ENCODE measurements at places on chromosomes 4 and X. TPM values are rescaled to one million over a fixed set of nuclear protein-coding genes. Genes with fewer than 3 reads are reported as not detected.

CTAG2 gene
- not detected for polyA plus RNA-seq

JAKMIP1 gene
- polyA plus RNA-seq = 0.14 TPM

DNA sequence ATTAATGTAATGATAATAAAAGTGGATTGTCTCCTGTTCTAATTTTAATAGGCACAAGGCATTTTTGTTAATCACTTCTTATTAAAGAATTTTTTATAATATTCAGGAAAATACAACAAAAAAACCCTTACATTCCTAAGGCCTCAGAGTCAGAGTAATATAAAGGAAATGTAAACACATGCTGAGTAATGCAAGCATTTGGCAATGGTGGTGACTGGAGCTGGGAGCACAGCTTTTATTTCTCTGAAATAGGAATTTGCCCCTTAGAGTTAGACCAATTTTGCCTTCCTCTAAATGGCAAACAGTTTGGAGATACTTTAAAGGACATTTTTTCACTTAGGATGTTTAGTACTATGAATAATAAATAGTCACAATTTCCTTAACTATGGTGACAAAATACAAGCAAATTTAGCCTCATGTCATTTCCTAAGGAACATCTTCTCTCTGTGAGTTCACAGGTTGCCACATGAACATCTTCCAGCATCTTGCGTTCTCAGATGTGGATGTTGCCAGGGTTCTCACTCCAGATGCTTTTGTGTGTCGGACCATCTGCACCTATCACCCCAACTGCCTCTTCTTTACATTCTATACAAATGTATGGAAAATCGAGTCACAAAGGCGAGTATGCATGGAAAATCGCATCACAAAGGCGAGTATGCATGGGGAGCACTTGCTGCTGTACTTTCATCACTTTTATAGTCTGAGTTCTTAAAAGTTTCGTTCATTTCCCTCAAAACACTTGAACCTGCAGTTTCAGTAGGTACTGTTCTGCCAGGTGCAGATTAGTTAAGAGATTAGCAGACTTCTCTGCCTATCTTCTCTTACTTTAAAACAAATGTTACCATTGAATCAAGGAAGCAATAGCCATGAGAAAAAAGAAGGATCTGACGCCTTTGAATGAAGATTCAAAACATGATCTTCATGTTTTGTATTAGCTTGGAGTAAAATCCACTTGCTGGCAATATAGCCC is 15.9 kb upstream of the F11 start:
- no peak for DNase-seq

GRCh38 chr4:13537011-13537831 is 7.1 kb downstream of the NKX3-2 start:
- no peak for DNase-seq

DNA sequence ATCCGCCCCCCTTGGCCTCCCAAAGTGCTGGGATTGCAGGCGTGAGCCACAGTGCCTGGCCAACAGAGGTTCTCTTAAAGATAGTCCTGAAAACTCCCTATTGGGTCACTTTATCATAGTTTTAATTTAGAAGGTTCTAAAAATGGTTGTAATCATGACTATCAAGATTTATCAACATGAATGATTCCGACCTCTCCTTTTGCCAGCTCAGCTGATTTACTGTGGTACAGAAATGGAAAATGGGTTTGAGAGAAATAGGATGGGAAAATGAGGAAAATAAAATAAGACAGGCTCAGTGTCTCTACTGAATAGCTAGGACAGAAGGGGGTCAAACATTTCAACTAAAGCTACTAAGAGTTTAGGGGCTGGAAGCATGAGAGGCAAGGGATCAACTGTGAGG is 28.2 kb upstream of the UGDH start:
- DNase-seq = no peak

- DNase-seq = no peak
These were observed 336.1 kb upstream of the PABPC4L start for GRCh38 chr4:134537701-134538100.

- no peak for DNase-seq
These were observed 15.4 kb downstream of the IQSEC2 start for GRCh38 chrX:53265771-53266574.

DNA sequence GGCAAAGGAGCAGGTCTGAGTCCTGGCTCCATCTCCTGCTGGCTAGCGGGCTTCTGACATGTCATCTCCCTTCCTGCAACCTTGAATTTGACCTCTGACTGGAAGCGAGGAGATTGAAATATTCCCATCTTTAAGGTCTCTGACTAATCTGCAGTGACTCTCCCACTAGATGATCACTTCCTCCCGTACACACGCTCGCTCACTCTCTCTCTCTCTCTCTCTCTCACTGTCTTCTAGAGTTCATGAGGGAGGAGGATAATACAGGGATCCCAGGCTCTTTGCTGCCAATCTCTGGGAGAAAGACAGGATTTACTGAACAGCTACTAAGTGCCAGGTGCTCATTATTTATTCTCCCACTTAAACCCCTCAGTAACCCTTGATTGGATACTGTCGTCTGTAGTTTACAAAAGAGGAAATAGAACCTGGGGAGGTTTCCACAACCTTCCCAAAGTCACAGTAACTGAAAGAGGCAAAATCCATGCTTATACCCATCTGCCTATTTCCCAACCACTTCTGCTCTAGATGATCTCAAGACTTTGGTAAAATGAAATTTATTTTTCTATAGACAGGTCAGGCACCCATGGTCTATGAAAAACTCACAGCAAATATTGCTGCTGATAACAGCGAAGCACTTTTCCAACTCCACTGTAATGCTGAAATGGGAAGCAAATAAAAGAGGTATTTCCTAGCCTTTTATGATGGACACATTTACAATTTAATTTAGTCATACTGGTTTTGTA is 193.5 kb upstream of the C1QTNF7 start:
- DNase-seq = no peak

- no peak for DNase-seq
These were observed 18.3 kb downstream of the SLC4A4 start for GRCh38 chr4:71356924-71357663.

DNA sequence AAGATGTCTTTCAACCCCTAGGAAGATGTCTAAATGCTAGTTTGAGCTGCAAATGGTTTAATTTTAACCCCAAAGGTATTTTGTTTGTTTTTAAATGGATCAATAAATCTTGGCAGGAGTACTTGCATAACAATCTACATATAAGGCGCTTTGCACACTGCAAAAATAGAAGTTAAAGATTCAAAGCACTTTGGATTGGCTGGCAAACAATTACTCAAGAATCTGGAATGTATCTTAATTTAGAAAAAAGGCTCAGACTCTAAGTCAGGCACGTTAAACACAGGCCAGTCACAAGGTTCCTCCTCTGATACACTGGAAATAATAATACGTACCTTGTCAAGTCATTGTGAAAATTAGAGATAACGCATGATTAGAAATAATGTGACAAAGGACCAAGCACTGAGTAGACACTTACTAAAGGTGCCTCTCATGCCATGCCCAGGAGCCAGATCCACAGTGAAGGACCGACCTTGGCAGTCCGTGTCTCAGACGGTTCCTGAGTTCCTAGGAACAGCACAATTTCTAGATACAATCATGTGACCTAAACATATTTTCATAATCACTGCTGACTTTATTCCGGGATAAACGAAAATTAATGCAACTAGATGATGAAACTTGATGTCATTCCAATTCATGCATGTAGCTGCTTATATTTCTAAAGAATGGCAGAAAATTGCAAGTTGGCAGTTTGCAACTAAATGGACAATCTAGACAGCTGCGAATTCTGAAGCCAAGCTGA is 49.6 kb downstream of the PROM1 start:
- DNase-seq = no peak
